ENCODE measurements at places on chromosomes 6 and 20.

GRCh38 chr20:48657426-48658197 lies 170.2 kb downstream of the PREX1 start:
- DNase-seq: peak; percentile 68

- peak; percentile 45 for DNase-seq
Measured at GRCh38 chr20:62876902-62877816, 15.5 kb upstream of the TCFL5 start.

DNA sequence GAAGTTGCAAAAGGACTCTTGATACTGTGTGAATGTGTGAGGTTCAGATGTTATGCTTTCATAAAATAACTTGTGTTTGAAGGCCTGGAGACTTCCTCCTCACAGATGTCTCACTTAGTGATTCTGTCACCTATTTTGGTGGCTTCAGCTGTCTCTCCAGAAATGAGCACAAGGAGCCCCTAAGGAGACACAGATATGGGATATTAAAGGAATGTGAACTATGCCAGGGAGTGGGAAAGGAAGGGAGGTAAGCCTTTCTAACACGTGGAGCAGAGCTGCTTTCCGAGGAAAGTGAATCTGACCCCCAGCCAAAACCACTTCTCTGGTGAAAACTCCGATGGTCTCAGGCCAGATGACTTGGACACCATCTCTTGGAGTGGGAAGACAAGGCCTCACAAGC lies 10.5 kb upstream of the FOXO3 start:
- no peak for DNase-seq

DNA sequence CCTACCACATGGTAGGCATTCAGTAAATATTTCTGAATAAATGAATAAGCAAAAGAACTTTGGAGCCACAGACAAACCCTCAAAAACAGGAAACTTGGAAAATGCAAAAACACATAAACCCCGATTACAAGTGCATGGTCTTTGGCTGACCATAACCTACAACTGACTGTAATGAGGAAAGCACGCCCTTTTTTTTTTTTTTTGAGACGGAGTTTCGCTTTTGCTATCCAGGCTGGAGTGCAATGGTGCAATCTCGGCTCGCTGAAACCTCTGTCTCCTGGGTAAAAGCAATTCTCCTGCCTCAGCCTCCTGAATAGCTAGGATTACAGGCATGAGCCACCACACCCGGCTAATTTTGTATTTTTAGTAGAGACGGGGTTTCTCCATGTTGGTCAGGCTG lies 11.9 kb upstream of the LATS1 start:
- no peak for DNase-seq

DNA sequence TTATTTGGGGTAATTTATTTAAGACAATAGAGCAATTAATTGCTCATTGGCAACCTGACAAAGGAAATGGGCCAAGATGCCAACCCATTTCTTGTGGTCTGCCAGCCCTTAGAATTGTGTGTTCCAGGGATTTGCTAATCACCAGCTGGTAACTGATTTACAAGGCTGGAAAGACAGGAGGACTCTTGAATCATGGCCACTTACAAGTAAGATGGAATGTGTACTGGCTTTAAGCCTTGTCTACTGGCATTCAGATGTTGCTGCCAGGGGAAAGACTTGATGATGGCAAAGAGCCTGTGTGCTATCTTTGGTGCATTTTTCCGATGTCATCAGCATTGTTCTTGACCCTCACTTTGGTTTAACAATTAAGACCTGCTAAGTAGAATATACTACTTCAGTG lies 91.0 kb downstream of the BCKDHB start:
- no peak for DNase-seq

DNA sequence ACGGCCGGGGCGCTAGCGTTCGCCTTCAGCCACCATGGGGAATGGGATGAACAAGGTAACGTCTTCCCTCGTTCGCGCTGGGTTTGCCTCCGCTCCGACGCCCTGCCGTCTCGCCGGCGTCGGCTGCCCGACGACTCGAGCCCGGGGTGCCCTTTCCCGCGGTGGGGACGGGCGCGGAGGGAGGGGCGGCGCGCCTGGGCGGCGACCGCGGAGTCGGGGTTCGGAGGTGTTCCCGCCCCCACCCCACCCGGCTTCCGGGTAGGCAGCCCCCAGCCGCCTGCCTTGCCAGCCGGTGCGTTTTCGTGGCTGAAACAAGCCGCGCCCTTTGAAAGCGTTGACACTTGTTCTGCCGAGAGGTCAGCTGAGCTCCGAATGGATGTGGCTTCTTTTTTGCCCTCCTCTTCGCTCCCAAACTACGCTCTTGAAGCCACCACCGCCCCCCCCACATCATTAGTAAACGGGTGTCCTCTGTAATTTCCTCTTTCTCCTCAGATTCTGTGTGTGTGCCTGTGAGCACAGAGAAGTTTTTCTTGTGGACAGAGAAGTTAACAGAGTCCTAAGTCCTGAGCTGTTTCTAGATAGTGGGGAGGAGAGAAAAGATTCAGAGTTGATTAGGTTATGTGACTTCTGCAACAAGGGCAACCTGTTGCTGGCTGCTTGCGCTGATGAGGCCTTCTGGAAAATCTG lies 362 bp downstream of the DUSP22 start:
- peak; percentile 30 for DNase-seq

DNA sequence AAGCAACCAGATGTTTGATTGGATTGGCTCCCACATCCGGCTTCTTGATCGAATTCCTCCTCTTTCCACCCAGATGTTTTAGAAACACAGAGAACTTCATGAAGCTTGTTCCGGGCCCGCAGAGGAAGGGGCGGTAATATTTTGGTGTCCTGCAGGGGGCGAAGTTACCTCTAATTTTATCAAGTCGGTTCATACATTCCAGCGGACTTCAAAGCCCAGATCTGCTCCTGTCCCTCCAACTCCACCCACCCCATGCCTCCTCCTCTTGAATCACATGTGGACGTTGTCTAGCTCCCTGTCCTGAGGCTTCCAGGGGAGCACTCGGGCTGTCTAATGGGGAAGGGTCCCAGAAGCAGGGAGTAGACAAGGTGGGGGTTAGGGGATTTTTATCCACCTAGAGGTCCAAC lies 2.9 kb upstream of the BMP6 start:
- DNase-seq: peak; percentile 79

- no peak for DNase-seq
Measured at GRCh38 chr20:61881416-61881815, 184.3 kb downstream of the TAF4 start.

DNA sequence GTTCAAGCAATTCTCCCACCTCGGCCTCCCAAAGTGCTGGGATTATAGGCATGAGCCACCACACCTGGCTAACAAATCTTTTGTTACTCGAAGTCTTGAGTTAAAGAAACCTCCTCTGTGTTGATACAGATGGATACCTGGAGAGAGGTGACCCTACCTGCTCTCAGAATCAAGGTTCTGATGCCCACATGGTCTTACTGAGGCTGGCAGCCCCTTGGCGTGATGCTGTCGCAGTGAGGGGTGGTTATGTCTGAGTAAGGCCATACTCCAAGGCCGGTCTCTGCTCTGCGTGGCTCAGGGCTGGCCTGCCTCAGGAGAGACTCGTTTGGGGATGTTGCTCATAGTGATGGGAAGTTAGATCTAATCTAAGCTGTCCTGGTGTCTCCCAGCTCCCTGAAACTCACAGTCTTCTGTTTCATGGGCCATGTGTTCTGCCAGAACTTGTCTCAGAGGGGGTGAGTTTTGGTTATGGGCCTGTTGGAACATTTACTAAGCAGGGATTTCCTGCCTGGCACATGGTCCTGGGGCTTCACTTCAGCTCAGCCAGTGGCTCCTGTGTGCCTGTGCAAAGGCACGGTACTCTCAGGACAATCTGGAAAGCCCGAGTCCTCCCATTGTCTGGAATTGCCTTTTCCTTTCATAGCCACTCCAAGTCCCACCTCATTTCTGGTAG lies 17.5 kb upstream of the TRAF3IP2 start:
- no peak for DNase-seq

DNA sequence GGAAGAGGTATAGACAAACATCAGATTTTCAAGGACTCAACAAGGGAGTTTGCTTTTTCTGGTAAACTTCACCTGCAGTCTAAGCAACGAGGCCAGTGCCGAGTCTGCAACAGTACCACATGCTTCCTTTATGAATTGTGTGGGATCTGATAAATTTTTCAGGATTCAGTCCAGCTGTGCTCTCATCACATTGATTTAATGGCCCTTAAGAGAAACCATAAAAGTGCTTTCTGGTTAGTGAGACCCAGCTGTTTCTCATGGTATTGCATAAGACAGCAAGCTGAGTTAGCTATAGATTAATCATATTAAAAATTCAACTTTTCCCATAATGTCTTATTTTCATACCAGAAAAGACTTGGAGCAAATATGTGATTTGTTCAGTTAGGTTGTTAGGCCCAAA lies 291.4 kb downstream of the CENPW start:
- peak; percentile 71 for DNase-seq

DNA sequence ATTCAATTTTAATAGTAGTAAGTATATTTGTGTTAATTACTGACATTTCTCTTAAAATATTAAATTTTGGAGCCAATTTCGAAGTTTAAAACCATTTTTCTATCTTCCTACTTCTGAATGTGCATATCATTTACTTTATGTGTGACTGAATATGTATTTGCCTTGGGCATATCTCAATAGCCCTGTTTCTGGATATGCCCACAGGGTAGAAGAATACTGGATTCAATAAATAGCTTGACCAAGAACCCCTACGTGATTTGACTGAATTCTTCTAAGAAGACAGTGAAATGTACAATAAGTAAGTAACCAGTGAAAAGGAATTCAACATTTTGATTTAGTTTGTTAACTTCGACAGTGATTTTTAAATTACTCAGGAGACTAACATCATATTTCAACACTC lies 7.8 kb downstream of the HMGN3 start:
- no peak for DNase-seq

DNA sequence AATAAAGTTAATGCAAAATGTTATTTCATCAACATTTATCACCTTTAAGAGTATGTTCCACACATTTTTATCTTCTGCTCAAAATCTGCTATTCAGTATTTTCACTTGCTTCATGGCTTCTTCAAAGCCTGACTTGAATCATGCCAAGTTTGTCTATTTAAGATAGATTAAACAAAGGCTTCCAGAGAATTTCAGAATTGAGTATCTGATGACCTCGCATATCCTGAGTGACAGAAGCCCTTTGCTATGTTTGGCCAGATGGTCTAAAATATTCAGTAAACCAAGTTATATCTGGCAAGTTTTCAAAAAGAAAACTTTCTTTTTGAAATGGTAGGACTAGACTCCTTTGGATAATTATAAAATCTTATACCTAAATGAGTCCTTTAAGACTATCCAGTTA lies 348.9 kb upstream of the KCNQ5 start:
- peak; percentile 75 for DNase-seq

- DNase-seq: peak; percentile 98
Measured at GRCh38 chr6:37059344-37060194, 54.1 kb downstream of the FGD2 start.
